ENCODE measurements at places on chromosomes 5 and 9.

DNA sequence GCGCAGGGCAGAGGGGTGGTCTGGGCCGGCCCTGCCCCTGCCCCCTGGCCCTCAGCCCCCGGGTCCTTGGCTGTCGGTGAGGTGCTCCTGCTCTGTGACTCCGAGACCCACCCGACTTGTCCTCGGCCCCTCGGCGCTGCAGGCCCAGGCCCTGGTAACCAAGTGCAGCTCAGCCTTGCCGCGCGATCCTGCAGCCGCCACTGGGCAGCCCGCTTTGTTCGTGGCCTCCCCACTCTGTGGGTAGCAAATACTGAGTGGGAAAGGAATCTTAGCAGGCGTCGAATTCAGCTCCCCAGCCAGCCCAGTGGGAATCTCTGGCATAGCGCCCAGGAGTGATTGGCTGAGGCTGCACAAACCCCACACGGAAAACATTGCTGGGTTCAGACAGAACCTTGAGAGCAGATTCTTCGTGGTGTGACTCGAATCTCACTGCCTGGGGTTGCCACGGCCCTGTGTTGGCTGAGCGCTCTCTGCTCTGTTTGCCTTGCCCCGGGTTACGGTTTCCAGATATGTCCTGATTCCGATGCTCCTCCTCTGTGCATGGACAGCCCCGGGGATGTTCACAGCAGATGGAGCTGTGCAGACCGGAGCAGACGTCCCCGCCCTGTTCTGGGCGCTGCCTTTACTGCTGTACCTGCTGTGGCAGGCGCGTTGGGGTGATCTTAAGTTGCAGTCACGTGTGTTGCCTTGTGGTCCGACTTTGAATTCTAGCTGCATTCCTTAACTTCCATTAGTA is 13.4 kb upstream of the EXOC3 start:
- DNase-seq, result no peak

- no peak for DNase-seq
Observed at GRCh38 chr5:79961716-79962574, 29.1 kb downstream of the MTX3 start.

DNA sequence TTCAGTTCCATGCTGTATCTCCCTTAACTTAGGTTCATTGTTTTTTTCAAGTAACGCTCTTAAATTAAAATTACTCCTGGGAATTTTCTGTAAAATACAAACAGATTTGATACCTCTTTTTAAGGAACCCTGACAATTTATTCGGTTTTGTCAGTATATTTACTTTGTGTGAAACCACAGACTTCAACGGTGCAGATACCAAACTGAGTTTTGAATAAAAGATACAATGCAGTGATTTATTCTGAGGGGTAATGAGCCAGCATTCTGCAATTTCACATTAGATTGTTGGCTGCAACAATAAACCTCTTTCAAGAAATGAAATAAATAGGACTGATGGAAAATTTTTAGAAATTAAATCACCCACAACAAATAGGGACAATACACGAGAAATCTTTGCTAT is 308.6 kb upstream of the EDIL3 start:
- DNase-seq, result no peak

GRCh38 chr5:27318701-27319100 is 280.3 kb upstream of the CDH9 start:
- no peak for DNase-seq

DNA sequence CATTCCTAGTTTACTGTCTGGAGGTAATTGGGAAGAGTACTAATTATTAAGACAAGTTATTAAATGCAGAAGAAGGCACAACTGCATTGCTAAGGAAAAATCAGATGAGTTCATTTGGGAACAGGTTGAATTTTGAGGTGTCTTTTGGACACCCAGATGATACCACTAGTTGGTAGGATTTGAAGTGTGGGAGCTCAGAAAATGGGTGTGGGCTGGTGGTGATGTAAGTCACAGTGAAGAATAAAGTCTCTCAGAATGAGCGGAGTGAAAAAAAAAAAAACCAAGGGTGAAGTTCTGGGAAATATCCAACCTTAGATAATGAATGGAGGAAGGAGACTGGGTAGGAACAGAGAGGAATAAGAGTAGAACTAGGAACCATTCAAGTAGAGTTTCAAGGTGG is 35.6 kb upstream of the MYORG start:
- DNase-seq, result no peak

DNA sequence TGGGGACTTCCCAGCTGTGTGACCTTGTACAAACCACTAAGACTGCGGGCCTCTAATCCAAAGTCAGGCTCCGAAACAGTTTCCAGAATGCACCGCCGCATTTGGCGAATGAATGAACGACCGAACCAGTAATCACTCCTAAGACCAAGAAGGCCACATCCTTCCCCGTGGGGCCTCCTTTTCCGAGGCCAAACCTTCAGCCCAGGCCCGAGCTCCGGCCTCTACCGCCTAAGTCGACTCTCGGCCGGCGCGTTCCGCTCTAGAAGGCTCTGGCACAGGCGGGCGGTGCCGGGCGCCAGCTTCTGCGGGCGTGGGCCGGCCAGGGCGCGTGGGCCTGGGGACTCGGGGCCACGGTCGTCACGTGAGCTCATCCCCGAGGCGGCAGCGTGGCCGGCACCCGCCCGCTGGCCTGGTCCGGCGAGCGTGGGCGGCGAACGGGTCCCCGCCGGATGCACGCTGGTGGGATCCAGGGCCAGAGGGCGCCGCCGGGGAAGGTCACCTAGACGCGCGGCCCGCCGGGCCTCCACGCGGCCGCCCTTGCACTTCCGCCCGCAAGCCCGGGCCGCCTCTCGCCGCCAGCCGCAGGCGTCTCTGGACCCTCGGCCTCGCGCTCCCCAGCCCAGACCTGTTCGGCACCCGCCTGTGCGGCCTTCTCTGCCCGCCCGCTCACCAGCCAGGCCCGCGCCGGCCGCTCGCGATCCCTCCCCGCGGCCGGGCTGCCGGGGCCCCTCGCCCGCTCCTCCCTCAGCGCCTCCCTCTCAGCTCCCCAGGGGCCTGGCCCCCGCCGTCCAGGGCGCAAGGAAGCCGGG is 754 bp downstream of the VDAC1 start:
- DNase-seq, result peak; percentile 16

DNA sequence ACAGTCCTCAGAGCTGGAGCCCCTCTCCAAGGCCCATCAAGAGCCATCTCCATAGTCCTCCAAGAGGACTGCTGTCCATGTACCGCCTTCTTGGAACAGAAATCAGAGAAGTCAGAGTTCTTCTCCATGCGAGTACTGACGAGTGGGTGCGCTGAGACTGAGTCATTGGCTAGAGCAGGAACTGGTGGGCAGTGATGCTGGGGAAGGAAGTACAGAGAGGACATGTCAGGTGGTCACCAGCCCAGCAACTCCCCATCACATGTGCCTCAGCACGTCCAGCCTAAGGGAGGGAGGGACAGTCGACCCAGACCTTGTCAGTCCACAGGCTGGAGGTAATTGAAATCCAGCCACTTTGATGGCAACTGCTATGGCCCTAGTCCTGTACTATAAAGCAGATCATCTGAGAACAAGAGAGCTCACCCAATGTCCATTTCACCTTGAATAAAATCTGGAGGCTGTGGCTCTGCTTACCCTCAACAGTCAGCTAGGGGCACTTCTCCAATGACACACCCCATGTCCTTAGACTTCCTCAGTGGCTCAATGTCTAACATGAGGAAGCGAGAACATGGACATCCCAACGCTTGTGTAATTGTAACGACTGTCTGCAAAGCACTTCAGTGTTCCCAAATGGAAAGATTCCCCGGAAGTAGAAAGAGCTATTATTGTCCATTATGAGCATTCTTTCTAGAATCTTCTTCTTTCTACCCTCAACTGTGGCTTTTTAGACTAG is 15.0 kb upstream of the FBP1 start:
- DNase-seq, result no peak

GRCh38 chr5:177302354-177303110 is 987 bp downstream of the RAB24 start:
- no peak for DNase-seq

DNA sequence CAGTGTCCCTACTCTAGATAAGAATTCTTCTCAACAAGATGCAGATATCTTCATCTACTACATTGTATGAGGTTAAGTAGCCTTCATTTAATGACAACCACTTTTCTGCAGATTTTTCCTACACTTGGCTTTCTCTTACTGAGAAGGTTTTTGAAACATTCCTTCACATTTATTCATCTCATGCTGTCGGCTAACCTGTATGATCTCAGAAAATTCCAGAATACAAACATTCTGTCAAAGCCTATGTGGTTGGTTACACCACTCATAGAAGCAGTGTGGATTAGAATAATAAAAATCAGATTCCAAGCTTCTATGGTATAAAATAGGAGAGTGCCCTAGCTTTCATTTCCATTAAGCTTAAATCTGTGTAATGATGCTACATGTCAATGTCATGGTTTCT is 39.4 kb upstream of the ERCC6L2 start:
- DNase-seq, result no peak

DNA sequence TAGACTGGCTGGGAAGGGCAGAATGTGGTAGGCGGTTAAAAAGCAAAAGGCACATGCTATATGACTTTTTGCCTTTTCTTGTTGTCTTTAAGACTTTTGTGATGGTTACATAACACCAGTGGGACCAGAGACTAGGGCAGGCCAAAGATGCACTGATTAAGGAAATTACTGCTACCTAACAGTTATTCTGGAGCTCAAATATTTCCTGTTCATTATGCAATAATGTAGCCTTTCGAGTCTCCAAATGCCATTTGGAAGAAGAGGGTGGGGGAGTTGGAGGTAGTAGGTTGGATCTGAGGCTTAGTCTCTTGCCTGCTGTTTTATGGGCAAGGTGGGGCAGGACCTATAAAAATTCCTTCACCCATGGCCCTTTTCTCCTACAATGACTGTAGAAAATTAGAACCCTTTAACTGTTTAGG is 51.7 kb downstream of the SH3GL2 start:
- DNase-seq, result no peak

DNA sequence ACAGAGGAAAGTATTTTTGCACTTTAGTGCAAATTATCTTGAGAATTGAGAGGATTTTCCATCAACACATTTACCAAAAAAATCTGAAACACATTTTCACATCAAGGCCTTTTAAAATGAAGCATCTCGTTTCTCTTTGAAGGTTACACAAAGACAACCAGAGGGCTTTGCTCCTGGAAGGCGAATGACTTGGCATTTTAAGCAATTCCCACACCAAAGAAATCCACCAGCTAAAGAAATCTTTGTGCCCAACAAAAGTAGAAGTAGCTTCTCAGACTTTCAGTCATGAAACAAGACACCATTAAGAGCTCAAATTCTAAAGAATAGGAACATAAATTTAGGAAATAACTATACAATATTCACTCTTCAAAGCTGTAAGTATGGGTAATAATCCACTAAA is 59.9 kb downstream of the HABP4 start:
- no peak for DNase-seq

DNA sequence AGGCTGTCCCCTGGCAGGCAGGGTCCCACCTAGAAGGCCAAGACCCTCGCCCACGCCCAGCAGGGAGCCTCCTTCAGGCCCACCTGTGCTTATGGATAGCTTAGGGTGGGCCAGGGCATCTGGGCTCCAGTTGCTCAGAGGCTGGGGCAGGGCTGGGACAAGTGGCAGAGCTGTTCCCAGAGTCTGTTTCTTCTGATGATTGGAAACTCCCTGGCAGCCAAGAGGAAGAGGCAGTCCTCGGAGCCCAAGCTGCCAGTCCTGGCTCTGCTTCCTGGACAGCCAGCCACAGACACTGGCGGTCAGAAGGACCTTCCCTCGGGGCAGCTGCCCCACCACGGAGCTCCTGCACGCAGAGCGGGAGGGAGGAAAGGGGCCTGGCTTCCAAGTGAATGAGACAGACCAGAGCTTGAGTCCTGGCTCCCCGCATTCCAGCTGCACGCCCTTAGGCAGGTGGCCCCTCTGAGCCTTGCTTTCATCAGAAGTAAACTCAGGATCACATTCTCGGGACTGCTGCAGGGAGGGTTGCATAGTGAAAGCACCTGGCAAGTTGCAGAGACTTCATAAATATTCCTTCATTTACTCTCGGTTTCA is 37.9 kb upstream of the GABRP start:
- DNase-seq, result no peak

- no peak for DNase-seq
Observed at GRCh38 chr9:121098567-121099198, 23.9 kb downstream of the CNTRL start.

DNA sequence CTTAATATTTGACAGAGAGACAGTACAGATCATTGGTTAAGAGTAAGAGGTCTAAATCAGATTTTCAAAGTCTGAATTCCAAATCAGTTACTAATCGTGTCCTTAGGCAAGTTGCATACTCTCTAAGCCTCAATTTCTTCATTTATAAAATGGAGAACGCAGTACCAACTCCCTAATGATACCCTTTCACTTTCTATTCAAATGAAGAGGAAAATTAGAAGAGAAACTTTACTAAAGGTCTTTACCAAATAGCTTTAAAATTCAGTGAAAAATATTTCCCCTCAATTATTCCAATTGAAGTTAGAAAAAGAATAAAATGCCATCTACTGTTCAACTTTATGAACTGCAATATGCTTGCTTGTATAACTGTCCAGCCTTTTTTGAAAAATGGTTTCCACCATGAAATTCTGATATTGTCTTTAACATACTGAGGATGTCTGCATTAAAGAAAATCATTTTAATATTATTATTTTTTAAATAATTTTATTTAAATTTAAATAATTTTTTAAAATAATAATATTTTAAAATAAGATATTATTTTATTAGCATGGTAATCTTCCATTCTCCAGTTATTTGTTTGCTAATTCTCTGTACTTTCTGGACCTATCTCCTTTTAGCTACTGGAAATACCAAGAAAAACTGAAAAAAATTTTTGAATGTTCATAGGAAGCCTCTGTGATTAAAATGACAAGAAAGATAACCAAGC is 36.0 kb downstream of the POC5 start:
- DNase-seq, result no peak

- no peak for DNase-seq
Observed at GRCh38 chr5:73513996-73514395, 15.8 kb downstream of the BTF3 start.

- DNase-seq, result no peak
Observed at GRCh38 chr5:68612972-68613371, 397.4 kb downstream of the PIK3R1 start.

GRCh38 chr5:54524704-54525103 is 7.1 kb downstream of the SNX18 start:
- no peak for DNase-seq

GRCh38 chr9:74083681-74084433 is 413.3 kb upstream of the RORB start:
- DNase-seq, result no peak

DNA sequence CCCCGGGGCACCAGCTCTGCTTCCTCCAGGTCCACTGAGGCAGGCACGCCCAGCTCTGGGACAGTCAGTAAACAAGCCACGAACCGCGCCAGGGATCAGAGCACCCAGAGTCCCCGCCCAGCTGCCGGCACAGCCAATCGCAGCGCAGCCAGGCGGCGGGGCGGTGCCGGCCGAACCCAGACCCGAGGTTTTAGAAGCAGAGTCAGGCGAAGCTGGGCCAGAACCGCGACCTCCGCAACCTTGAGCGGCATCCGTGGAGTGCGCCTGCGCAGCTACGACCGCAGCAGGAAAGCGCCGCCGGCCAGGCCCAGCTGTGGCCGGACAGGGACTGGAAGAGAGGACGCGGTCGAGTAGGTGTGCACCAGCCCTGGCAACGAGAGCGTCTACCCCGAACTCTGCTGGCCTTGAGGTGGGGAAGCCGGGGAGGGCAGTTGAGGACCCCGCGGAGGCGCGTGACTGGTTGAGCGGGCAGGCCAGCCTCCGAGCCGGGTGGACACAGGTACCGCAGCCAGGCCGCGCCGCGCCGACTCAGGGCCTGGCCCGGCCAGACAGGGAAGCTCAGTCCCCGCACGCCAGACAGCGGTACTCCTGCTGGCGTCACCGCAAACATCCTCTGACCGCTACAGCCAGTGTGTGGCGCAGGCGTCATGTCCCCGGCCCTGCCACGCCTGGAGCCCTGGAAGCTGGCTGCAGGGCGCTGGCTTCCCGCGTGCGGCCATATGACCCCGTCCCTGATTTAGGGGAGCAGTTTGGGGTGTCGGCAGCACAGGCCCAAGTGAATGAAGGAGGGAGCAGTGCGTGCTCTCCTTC is at the start of gene CTSL:
Gene CTSL, plus strand, starts transcription at position 220 of the 810 bp plus-strand sequence. CDS start 1,485 bp downstream, outside the sequence.
- DNase-seq, result peak; percentile 12
